ENCODE measurements at places on chromosomes 16 and 17.

GRCh38 chr17:69223809-69224208 is 4.8 kb downstream of the ABCA10 start:
- DNase-seq = no peak

- DNase-seq = no peak
Observed at GRCh38 chr17:43530288-43531081, 15.7 kb downstream of the ETV4 start.

DNA sequence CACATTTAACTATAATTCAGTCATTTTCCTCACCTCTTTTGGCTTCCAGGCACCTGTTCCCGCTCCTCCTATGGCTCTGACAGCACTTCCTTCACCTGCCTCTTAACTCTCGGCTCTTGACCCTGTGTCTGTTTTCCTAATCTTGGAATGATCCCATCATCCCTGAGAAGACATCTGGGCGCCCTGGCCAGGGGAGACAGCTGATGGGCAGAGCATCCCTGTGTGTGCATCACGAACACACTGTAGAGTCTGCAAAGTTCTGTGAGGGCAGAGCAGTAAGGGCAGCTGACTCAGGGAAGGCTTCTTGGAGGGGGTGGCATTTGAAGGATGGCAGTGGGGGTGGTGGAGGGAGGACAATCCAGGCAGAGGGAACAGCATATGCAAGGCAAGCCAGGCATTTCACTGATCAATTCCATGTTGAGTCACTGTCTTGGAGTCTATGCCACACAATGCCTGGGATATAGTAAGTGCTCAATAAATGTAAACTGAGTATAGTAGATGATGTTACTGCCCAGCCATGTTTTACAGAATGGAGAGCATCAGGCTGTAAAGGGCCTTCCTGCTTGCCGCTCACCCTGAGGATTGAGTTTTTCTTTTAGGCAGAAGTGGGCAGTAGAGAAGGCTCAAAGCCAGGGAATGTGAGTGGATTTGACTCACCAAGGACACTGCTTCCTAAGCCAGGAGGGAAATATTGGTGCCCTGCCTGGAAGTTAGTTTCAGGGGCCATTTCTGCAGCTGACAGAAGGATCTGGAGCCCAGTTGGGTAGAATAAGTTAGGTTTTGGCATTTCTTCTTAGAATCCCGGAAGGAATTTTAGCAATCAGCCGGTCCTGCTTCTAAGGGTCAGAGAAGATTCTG is 5.8 kb upstream of the RAB11FIP4 start:
- DNase-seq = no peak

- peak; percentile 66 for DNase-seq
Observed at GRCh38 chr17:38751808-38752307, 683 bp upstream of the PSMB3 start.

DNA sequence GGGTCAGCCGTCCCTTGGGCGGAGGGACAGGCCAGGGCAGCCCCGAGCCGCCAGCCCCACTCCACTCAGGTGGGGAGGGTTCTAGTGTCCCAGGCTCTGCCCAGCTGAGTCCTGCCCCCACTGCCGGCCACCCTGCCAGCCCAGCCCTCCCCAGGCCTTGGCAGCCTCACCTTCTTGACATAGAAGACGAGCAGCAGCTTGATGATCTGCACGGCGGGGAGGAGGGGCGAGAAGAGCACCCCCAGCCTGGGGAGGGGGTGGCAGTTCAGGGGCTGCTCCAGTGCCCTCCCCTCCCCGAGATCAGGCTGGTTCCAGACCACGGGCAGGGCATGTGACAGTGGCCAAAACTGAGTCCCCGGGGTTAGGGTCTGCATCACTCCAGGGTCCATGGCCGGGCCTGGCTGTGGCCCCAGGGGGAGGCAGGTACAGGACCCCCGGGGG is 9.7 kb downstream of the TMC6 start:
- no peak for DNase-seq

DNA sequence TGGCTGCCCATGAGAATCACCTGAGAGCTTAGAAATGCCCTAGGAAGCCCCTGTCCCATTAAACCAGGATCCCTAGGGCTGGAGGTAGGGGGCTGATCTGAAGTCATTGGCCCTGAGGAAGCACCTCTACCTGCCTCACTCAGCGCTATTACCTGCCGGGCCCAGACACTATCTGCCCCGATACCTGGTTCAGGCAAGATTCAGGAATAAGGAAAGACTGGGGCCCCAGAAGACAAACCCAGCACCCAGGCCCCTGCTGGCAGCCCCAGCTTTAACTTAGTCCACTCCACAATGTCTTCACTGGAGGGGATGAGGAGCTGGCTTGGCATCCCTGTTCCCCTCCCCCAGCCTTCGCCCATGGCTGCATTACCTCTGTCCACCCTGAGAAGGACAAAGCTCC is 126.3 kb downstream of the GAS7 start:
- DNase-seq = no peak

GRCh38 chr17:7480089-7480384 is 606 bp upstream of the ZBTB4 start:
- DNase-seq = no peak

GRCh38 chr17:42067371-42068091 is 17.1 kb upstream of the C17orf113 start:
- peak; percentile 51 for DNase-seq

GRCh38 chr16:53224951-53225533 is 170.3 kb downstream of the CHD9 start:
- no peak for DNase-seq

DNA sequence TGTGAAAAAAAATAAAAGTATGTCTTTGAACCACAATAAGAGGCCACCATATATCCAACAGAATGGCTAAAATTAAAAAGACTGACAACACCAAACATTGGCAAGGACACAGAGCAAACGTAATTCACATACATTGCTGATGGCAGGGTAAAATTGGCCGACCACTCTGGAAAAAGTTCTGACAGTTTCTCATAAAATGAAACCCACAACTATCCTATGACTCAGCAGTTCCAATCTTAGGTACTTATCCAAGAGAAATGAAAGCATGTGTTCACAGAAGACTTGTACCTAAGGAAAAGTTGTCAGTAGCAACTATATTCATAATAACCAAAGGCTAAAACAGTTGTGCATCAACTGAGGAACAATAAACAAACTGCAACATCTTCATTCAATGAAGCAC is 357.3 kb upstream of the XYLT1 start:
- no peak for DNase-seq

DNA sequence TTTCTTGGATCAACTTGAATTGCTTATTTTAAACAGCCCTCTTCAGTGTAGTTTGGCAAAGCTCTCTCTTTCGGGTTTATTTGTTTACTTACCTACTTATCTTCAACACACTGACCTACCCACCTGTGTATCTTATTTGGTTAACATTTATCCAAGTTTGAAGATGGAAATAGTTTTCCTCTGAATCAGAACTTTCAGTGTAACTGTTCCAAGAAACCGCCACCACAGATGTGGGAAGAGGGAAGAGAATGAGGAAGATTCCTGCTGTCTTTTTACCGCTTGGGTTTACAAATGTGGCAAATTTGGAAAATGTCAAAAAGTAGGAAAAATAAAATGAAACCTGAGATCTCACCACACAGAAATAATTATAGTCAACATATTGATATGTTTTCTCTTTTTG is 115.8 kb downstream of the MSI2 start:
- no peak for DNase-seq

GRCh38 chr16:79659344-79659743 is 58.8 kb upstream of the MAF start:
- no peak for DNase-seq

GRCh38 chr16:57663917-57664661 is 4.0 kb upstream of the ADGRG3 start:
- DNase-seq = no peak

DNA sequence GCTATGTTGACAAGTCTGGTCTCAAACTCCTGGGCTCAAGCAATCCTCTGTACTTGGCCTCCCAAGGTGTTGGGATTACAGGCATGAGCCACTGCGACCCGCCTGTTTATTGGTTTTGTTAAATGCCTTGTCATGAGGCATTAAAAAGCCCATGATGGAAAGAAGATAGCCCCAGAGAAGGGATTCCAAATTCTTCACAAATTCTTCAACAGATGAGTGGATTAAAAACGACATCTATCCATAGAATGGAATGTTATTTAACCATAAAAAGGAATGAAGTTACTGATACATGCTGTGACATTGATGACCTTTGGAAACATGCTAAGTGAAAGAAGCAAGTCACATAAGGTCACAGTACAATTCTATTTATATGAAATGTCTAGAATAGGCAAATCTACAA is 4.7 kb downstream of the SGF29 start:
- DNase-seq = no peak

DNA sequence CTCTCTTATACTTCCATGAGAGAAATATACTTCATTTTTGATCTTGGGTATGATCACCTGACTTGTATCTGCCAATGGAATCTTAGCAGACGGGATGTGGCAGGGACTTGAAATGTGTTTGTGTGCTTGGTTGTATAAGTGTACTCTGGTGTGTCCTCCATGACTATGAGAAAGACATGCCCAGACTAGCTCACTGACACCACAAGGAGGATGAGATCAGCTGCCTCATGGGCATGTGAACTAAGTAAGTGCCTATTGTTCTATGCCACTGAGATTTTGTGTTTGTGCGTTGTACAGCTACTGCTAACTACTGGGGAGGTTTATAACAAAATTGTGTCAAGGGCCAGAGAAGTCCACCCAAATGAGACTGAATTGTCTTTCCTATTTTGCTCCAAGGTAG is 402.2 kb upstream of the SALL1 start:
- DNase-seq = no peak

DNA sequence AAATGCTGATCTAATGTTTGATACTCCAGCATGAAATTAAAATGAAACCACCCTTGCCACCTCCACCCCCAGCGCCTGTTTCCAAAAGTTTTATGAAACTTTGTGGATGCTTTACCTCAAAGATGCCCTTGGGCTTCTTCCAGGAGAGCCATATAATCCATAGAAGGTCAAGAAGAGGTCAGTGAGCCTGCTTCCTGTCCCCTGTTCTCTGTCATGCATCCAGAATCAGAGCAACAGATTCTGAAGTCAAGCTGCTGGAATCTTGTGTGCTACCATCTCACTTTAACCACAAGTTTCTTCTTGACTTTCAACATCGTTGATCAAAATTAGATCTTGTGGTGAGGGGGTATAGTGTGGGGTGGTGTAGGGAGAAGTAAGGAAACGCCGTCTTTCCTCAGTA is 8.6 kb downstream of the GOSR2 start:
- DNase-seq = no peak

GRCh38 chr17:61409301-61410112 is 9.9 kb downstream of the TBX2 start:
- DNase-seq = no peak

- no peak for DNase-seq
Observed at GRCh38 chr17:44915321-44915726, at the start of gene GFAP. TSS of gene GFAP (minus strand) at chr17:44915500. CDS start at chr17:44915486, 14 bp downstream.

GRCh38 chr17:66918896-66919295 is 45.6 kb upstream of the CACNG4 start:
- no peak for DNase-seq

- DNase-seq = no peak
Observed at GRCh38 chr16:23279721-23280153, 22.4 kb upstream of the SCNN1B start.

GRCh38 chr16:19774024-19774423 is 56.0 kb downstream of the IQCK start:
- no peak for DNase-seq

DNA sequence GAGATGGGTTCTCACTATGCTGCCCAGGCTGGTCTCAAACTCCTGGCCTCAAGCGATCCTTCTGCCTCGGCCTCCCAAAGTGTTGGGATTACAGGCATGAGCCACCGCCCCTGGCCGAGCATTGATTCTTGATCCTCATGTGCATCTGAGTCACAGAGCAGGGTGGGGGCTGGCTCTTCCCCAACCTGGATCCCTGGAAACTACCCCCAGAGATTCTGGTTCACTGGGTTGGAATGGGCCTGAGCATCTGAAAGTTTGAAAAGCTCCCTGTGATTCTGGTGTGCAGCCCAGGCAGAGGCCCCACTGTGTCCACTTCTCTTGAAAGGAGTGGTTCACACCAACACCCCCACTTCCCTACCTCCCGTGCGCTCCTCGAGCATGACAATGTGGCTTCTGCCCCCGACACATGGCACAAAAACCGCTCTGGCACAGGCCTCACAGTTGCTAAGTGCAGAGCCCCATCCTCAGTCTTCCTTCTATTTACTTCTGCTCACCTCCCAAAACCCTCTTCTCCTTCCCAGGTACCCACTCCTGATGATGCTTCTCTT is 4.6 kb downstream of the QPRT start:
- no peak for DNase-seq

GRCh38 chr16:49284962-49285361 is 3.3 kb upstream of the CBLN1 start:
- DNase-seq = no peak

- DNase-seq = no peak
Observed at GRCh38 chr17:18224387-18225120, 881 bp upstream of the LLGL1 start.

- DNase-seq = no peak
Observed at GRCh38 chr17:39705786-39706348, 6.0 kb downstream of the ERBB2 start.

DNA sequence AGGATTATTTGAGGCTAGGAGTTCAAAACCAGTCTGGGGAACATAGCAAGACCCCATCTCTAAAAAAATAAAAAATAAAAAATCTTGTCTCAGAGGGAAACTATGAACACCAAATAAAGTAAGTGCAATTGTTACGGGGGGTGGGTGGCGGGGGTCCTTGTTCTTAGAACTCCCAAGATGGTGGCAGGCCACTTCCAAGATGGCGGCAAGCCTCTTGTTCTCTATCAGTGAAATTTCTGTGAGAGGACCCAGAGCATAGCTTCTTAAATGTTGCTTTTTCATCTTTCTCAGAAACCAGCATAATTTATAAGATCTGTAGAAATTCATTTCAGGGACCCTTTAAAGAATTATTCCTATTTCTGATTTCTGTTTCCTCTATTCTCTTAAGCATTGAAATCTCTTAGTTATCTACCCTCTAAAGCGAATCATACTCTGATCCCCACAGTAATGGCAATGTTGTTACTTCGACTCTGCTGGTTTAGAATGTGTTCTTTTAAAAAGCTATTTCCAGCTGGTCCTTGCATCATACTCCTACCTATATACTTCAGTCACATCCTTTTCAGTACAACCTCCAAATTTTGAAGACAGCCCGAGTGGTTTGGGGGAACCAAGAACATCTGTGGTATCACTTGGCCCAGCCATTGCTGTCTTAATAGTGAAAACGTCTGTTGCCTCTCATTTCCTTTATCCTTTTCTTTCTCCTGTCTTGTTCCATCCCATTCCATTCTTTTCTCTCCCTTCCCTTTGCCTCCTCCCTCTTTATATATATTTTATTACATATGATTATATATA is 16.2 kb downstream of the RSPRY1 start:
- no peak for DNase-seq

- DNase-seq = no peak
Observed at GRCh38 chr16:22816475-22816874, 2.5 kb downstream of the HS3ST2 start.

DNA sequence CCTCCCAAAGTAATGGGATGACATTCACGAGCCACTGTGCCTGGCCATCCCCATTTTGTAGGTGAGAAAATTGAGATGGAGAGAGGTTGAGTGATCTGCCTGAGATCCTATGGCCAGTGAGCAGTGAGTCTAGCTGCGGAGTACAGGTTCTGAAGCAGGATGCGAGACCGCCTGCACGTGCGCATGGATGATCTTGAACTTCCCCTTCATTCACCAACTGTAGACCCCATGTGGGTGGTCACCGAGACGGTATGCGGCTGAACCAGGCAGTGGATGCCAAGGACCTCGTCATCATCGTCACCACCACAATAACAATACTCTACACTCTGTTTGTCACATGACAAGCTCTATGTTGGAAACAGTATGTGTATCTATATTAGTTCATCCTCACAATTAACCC is 6.2 kb upstream of the SPNS3 start:
- DNase-seq = no peak

Measured in activated CD8-positive, alpha-beta memory T cell treated with anti-CD3 and anti-CD28 coated beads for 1 hour (primary cell).